ENCODE measurements at places on chromosomes 7 and 10.
A peak's percentile ranks its signal among the peaks of the same experiment; 100 is the strongest.

GRCh38 chr7:91242097-91242844 lies 22.0 kb upstream of the FZD1 start:
- no peak for DNase-seq

DNA sequence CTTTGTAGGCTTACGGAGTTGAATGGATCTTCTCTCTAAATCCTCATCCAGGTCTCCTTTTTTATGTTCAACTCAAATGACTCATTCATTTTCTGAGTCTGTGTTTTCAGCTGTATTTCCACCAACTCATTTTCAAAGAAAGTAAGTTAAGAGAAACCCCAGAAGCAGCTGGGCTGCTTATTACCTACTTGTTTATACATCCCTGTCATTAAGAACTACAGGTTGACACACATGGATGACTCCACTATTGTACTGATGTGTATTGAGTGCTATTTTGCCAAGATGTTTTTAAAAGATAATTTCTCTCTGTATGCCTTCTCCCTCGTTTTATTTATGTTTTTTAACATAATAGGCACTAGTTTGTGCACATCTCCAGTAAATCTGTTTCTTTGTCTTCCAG lies 41.9 kb downstream of the DGKI start:
- DNase-seq = no peak

DNA sequence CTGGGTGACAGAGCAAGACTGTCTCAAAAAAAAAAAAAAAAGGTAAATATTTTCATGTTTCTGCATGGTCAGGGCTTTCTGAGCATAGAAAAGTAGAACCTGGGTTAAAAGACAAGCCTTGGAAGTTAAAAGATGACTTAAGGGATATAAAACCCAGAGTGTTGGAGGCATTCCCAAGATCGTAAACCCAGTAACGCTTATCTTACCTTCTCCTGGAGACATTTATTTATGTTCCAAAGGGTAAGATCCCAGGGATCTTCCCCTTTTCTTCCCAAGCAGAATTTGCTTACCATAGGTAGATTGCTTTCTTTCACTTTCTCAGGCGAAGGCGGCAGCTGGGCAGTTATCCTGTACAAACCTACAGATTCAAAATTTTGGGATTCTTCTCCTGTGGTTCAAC lies 22.2 kb downstream of the SUGCT start:
- DNase-seq = no peak

- no peak for DNase-seq
These were observed 452.0 kb downstream of the ARL4A start for GRCh38 chr7:13139436-13139835.

- no peak for DNase-seq
These were observed 295.3 kb upstream of the PRKCQ start for GRCh38 chr10:6875269-6875865.

DNA sequence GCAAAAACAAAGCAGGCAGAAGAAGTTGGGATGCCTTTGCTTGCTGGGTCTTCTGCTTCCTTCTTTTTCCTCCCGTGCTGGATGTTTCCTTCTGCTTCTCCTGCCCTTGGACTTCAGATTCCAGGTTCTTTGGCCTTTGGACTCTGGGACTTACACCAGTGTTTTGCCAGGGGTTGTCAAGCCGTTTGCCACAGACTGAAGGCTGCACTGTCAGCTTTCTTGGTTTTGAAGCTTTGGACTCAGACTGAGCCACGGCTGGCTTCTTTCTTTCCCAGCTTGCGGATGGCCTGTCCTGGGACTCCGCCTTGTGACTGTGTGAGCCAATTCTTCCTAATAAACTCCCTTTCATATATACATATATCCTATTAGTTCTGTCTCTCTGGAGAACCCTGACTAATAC lies 11.3 kb upstream of the LCOR start:
- no peak for DNase-seq

- no peak for DNase-seq
These were observed 87.8 kb upstream of the DKK1 start for GRCh38 chr10:52226197-52226847.

DNA sequence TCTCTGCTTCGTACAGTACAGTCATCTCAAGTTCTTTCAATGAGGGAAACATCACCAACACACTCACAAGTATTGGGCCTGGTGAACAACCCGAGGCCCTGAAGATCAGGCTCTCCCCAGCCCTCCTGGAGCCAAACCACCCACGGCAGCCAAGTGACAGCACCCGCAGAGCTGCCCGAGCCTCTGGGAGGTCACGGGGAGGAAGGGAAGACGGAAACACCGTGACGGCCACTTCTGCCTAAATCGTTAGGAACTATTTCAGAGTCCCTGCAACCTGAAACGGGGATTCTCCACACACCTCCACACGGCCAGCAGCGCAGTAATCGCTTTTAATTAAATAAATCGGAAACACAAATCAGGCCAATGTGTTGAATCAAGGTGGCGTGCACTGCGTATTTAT lies 222.6 kb downstream of the MAD1L1 start:
- no peak for DNase-seq

DNA sequence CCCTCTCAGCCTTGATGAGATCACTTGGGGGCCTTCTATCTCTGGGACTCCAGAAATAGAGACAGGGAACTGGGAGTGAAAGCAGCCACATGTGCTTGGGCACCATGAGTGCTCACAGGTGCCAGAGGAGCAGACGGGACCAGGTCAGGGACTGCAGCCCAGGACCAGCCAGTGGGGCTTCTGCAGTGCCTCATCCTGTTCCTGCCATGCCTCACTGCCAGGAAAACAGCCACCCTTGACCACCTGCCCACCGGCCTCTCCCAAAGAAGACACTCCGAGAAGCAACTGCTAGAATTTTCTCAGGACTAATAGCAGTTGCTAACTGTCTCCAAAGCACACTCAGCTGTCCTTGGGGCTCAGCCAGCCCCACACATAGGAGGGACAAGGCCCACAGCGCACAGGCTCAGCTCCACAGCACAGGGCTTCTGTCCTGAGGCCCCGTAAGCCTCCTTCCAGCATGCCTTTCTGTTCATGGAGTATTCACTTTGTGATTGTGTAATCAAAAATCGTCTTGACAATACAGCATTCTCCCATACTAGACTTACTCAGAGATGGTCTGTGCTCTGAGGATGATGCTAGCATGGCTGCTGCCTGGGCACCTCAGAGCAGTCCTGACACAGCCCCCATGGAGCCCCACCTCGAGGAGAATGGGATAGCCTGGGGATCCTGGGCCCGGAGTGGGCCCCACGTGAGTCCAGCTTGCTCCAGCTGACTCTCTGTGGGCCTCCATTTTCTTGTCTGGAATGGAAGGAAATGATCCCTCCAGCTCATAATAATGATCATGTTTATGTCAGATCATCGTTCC lies 115.7 kb upstream of the RET start:
- DNase-seq = no peak

- no peak for DNase-seq
These were observed 3.8 kb downstream of the NEBL start for GRCh38 chr10:20893297-20893696.

DNA sequence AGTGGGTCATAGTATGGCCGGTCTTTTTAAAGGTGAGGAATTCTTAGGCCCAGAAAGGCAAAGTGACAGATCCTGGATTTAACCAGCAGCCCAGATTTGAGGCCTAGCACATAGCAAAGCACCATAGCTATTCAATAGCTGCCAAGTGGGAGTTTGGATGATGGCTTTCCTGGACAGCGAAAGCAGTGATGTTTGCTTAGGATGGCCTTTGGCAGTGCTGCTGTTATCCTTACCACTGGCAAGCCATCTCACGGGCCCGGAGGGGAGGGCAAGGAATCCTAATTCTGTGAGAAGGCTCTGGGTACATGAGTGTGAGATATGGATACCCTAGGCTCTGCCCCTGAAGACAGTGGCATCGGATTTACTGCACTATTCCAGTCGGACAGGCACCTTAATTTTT lies 50.4 kb downstream of the TCF7L2 start:
- no peak for DNase-seq

GRCh38 chr7:107854454-107854853 lies 36.5 kb upstream of the DLD start:
- DNase-seq = no peak

GRCh38 chr7:104240401-104240800 lies 32.6 kb upstream of the ORC5 start:
- DNase-seq = no peak

- no peak for DNase-seq
These were observed 76.3 kb upstream of the PRKAR2B start for GRCh38 chr7:106968160-106968559.

DNA sequence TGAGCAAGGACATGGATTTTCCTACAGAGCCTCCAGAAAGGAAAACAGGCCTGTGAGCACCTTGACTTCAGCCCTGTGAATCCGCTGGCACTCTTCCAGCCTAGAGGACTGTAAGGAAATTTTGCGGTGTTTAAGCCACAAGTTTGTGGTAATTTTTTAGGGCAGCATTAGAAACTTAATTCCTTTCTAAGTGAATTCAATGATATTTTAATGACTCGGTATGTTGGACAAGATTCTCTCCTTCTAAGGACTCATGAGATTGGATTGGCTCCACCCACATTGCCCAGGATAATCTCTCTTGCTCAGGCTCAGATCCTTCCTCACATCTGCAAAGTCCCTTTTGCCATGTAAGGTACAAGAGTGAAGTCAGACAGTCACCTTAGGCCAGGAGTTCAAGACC lies 4.5 kb downstream of the LYZL2 start:
- DNase-seq = no peak

- no peak for DNase-seq
These were observed 177.1 kb upstream of the TRIM24 start for GRCh38 chr7:138282997-138283396.

DNA sequence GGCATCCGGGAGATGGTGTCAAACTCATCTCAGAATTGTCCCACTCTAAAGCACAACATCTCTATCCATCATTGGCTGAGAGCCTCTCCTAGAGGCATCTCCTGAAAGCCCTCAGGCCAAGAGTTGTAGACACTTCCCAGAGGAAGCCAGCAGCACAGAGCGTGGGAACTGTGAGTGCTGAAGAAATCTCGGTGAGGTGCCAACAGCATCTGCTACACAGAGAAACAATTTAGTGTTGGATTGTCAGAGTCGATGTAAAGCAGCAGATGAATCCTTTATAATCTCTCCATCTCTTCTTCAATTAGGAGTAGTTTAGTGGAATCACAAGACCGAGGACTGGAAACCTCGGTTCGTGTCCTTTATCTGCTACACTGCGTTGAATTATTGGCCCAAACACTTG lies 172.2 kb downstream of the C7orf25 start:
- no peak for DNase-seq

GRCh38 chr10:88986549-88987242 lies 3.9 kb upstream of the FAS start:
- peak; percentile 18 for DNase-seq

GRCh38 chr7:155879592-155879991 lies 67.3 kb upstream of the SHH start:
- no peak for DNase-seq

DNA sequence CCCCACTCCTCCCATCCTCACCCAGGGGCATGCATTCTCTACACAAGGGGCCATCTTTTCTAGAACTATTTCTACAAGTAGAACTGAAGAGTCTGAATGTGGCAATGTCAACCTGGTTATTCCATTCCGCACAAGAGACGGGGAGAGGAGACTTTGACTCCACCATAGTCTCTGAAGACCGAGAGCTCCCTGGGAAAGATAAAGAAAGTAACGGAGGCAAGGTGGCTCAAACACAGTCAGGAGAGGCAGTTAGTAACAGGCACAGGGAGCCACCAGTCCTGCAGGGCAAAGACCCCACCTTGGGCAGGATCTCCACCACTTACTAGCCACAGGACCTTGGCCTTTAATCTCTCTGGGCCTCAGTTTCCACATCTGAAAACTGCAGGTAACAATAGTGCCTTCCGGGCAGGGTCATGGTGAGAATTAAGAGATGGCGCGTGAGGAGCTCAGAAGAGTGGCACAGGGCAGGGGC lies 100.3 kb downstream of the TNS3 start:
- no peak for DNase-seq

DNA sequence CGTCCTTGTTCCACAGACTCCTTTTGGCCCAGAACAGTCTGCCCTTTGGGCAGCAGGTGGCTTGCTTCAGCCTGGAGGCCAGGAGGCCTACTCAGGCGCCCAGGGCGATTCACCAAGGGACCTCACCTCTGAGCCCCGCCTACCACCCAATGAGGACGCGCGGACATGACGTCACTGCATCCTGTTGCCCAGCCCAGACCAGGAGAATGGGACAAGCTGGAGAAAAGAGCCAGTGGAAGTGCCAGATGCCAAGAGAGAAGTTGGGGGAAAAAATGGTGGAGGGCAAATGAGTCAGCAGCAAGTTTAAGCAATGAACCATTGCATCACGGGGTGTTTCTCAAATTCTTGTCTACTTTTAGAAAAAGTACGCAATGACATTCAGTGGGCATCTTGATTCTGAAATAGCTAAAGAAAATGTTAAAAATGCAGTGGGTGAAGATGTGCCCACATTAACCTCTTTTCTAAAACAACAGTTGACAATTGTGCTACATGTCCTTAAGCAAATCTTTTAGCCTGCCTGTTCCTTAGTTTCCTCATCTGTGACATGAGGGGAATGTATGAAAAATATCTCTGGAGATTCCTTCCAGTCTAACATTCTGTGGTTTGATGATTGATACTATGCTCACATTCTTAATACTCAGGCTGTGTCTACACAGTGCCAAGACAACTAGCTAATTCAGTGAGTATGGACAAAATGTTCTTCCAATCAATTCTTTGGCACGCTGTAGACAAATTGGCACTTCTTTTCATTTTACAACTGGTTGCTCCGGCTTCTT lies 23.9 kb upstream of the LEP start:
- DNase-seq = no peak

- DNase-seq = no peak
These were observed 63.5 kb downstream of the FRMPD2 start for GRCh38 chr10:48210966-48211365.

DNA sequence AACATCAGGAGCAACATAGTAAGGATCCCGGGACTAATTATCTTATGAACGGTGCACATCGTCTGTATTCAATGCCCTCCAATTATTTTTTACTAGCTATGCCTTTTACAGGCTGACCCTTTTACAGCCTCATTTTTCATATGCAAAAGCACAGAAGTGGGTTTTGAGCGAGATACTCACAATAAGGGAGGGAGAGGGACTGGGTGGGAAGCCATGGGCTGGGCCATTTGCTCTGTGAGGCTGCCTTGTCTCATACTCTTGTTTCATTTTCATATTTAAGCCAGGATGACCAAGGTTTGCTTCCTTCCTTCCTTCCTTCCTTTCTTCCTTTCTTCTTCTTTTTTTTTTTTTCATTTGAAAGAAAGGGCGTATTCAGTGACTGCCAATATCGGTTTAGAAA lies 259.3 kb downstream of the TRIL start:
- DNase-seq = no peak

DNA sequence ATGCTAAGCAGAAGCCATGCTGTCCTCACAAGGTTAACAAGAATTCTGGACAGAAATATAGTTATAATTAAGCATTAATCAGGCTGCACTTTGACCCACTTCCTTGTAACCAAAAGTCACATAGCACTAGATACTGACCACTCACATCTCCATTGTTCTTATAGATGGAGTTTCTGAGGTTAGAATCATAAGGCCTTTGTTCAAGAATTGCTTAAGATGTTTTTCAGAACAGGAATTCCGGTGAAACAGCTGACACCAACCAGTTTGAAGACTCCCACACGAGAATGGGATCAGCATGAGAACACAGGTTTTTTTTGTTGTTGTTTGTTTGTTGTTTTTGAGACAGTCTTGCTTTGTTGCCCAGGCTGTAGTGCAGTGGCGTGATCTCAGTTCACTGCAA lies 488.3 kb upstream of the NRP1 start:
- no peak for DNase-seq
